ENCODE measurements at places on chromosomes 11 and 22.

- no peaks in the 10 kb centered on the region for H3K36me3 ChIP-seq
- DNase-seq, result no peak
- no peaks in the 10 kb centered on the region for H3K27me3 ChIP-seq
- H3K4me1 ChIP-seq, result no peaks in the 10 kb centered on the region
- no peak overlapping the region for H3K27ac ChIP-seq
Observed at GRCh38 chr11:44916801-44917385, 33.8 kb downstream of the TP53I11 start.

- no peaks in the 10 kb centered on the region for H3K4me1 ChIP-seq
- no peak for DNase-seq
- no peak overlapping the region for H3K27ac ChIP-seq
- H3K36me3 ChIP-seq, result no peaks in the 10 kb centered on the region
- H3K4me3 ChIP-seq, result no peak overlapping the region
Observed at GRCh38 chr11:134471087-134471715, 59.2 kb upstream of the B3GAT1 start.

DNA sequence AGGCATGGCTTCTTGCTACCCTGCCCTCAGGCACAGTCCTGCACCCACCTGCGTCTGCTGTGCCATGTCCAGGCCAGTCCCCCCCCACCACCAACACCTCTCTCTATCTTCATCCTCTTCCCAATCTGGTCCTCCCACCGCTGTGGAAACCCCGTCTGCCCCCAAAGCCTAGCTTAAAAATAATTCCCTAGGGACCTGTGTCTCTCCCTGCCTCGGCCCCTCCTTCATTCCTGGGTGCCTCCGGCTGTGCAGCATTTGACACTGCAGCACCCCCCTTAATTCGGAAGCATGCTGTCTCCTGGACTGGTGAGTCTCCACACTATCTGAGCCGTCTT, 2.5 kb upstream of the ASCL2 start:
- DNase-seq, result no peak
- H3K4me3 ChIP-seq, result no peak overlapping the region
- H3K27ac ChIP-seq, result no peak overlapping the region
- peaks cover 36% of the 10 kb centered on the region for H3K27me3 ChIP-seq

DNA sequence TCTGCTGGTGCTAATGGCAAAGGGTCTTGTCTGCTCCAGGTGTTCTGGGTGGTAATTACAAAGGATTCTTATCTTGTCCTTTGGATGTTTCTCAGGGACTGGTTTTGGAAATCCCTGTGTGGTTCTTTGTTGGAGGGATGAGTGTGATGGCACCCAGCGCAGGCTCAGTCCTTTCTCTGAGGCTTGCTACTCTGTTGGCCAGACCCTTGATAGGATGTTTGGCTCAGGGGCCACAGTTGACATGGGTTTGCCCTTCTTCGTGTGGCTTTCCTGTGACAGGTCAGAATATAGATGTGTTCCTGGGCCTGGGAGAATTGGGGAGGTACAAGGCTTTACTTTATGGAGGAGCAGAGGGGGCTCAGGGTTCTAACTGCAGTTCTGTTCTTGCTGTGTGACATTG, 4.0 kb downstream of the ARHGEF17 start:
- H3K4me1 ChIP-seq, result peaks cover 18% of the 10 kb centered on the region
- H3K4me3 ChIP-seq, result no peak overlapping the region
- H3K27me3 ChIP-seq, result peaks cover 21% of the 10 kb centered on the region
- no peak for DNase-seq
- H3K27ac ChIP-seq, result no peak overlapping the region
- H3K36me3 ChIP-seq, result no peaks in the 10 kb centered on the region

DNA sequence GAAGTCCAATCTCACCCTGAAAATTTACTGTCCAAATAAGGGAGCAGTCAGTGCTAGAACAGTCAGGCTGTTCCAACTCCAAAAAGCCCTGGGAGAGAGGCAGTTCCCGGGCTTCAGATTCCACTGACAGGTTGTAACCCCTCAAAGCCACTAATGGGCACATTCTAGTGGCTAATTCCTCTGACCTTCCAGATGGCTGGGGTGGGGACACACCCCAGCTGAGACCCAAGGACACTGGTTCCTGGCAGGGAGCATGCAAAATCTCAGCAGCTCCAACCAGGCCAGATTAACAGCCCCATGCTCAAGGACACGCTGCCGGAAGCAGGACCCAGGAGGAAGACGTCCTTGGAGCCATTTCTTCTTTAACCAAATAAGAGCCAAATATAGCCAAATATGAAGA, 92.7 kb downstream of the RPL27A start:
- DNase-seq, result no peak
- H3K27me3 ChIP-seq, result peaks cover 1% of the 10 kb centered on the region
- no peaks in the 10 kb centered on the region for H3K36me3 ChIP-seq
- H3K4me1 ChIP-seq, result peaks cover 2% of the 10 kb centered on the region
- no peak overlapping the region for H3K27ac ChIP-seq

DNA sequence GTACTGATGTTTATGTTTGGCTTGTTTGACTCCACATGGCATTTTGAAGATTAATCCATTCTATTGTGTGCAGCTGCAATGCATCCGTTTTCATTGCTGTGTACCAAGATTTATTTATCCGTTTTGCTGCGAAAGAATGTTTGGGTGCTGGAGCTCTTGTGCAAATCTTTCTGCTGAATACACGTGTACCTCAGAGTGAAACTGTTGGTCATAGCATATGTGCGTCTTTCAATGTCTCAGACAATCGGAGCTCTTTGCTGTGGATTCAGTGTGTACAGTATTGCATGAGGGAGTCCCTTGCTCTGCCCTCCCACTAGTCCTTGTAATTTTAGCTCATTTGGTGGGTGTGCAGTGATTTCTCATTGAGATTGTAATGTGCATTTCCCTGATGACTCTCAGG, 545.4 kb downstream of the TBC1D22A start:
- no peaks in the 10 kb centered on the region for H3K36me3 ChIP-seq
- peaks cover 3% of the 10 kb centered on the region for H3K27me3 ChIP-seq
- H3K4me1 ChIP-seq, result no peaks in the 10 kb centered on the region
- DNase-seq, result no peak
- H3K4me3 ChIP-seq, result no peak overlapping the region

DNA sequence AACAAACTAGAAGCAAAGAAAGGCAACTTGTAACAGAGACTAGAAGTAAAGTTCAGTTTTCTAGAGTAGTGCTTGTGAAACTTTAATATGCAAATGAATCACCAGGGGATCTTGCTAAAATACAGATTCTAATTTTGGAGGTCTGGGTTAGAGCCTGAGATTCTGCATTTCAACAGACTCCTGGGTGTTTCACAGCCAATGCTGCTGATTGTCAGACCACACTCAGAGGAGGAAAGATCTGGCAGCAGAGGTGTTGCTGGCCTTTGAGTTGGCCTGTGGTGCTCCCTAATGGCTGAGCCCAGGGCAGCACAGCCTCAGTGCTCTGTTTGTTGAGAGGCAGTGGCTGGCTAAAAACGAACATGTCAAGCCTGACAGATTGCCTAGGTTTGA, 5.4 kb downstream of the CRY2 start:
- peaks cover 3% of the 10 kb centered on the region for H3K36me3 ChIP-seq
- H3K27ac ChIP-seq, result no peak overlapping the region
- H3K27me3 ChIP-seq, result no peaks in the 10 kb centered on the region
- H3K4me3 ChIP-seq, result no peak overlapping the region
- H3K4me1 ChIP-seq, result peaks cover 23% of the 10 kb centered on the region
- no peak for DNase-seq

DNA sequence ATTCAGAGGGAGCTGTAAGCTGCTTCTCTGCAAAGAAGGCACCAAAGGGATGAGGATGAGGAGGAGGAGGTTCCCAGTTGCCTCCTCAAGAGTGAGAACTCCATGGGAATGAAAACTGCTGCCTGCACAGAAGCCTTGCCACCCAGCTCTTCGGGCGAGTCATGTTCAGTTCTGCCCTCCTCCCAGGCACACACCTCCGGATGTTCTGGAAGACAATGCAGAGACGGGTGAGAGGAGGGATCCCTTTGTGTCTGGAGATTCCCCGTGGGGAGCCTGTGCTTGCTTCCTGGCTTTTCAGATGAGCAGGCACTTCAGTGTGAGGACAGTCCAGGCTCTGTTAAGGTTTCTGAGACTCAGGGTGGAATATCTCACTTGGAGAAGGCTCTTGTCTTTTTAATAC, 295.6 kb downstream of the DDX10 start:
- H3K27ac ChIP-seq, result no peak overlapping the region
- no peak for DNase-seq
- peaks cover 35% of the 10 kb centered on the region for H3K4me1 ChIP-seq
- peaks cover 2% of the 10 kb centered on the region for H3K27me3 ChIP-seq

DNA sequence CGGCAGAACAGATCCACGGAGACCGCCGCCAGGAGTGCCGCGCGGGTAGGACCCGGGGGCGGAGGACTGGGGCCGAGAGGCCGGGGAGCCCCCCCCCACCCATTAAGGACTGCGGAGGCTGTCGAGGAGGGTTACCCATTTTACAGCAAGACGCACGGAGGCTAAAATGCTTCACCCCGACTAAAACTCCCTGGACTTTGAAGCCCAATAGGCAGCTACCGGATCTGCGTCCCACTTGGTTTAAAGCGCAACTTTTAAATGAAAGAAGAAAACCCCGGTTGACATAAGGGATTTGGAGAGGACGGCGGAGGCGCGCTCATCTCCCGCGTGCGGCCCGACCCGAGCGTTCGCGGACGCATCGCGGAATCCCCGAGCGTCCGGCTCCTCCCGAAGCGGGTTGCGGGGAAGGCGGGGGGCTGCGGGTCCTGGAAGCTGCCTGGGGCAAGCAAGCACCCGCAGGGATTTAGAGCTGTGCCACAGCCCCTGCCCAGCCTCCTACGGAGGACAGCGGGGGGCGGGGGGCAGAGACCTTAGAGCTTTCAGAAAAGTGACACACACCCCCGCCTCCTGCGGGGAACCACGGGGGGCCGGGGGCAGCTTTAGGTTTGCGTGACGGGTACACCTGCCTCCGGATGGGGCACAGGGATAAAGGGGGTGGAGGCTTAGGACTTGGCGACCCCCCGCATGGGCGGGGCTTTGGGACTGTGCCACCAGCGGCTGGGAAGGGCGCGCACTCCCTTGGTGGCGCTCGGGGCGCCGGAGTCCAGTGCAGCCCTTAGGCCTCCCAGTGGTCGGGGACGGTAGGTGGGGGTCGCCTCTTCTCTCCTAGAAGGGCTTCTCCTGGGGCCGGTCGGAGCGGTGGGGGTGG, 760 bp upstream of the CELSR1 start:
- H3K4me1 ChIP-seq, result no peaks in the 10 kb centered on the region
- peaks cover 35% of the 10 kb centered on the region for H3K27me3 ChIP-seq
- no peak overlapping the region for H3K27ac ChIP-seq
- DNase-seq, result no peak

- no peak for DNase-seq
- H3K27me3 ChIP-seq, result peaks cover 5% of the 10 kb centered on the region
- H3K36me3 ChIP-seq, result no peaks in the 10 kb centered on the region
- H3K27ac ChIP-seq, result no peak overlapping the region
- no peaks in the 10 kb centered on the region for H3K4me1 ChIP-seq
- no peak overlapping the region for H3K4me3 ChIP-seq
Observed at GRCh38 chr11:116432301-116432700, 340.5 kb downstream of the BUD13 start.

DNA sequence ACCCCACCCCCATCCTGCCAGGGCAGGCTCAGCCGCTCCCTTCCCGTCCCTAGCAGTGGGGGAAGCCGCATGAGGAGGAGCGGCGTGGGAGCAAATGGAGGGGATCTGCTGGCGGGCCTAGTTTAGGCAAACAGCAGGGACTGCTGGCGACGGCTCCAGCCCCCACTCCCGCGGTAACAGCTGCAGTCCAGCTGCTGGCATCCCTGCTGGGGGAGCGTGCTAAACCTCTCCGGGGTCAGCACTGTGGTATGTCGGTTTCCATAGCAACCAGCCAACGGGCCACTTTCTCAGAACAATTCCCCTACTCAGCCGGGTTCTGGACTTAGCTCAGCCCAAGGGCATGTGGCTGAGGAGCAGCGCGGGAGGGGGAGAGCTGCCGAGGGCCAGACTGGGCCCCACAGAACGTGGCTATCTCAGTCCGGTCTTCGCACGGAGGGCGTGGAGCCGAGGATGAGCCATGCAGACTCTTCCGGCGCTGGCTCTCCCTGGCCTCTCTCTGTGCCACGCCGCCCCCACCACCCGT, 98.8 kb downstream of the PKNOX2 start:
- no peak overlapping the region for H3K27ac ChIP-seq
- H3K4me1 ChIP-seq, result no peaks in the 10 kb centered on the region
- no peak for DNase-seq
- H3K36me3 ChIP-seq, result no peaks in the 10 kb centered on the region
- H3K27me3 ChIP-seq, result peaks cover 20% of the 10 kb centered on the region

DNA sequence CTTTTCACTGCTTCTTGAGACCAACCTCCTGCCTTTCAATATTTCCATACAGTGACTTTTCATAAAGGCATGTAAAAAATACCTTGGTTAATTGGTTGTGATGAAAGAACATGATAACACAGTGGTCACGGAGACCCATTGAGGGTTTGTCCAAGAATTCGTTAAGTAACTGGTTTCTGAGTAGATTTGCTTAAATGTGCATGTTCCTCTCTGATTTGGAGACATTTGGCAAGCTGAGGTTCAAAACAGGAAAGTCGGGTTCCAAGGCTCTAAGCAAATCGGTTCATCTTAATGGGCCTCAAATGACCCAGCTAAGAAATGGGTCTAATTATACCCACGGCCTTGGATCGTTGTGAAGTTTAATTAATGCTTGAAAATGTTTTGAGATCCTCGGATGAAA, 36.9 kb upstream of the CCND1 start:
- no peak overlapping the region for H3K27ac ChIP-seq
- H3K27me3 ChIP-seq, result peaks cover 13% of the 10 kb centered on the region
- no peak overlapping the region for H3K4me3 ChIP-seq
- no peaks in the 10 kb centered on the region for H3K4me1 ChIP-seq

GRCh38 chr11:13486926-13487660, 8.7 kb downstream of the PTH start:
- H3K36me3 ChIP-seq, result no peaks in the 10 kb centered on the region
- no peak overlapping the region for H3K27ac ChIP-seq
- H3K4me3 ChIP-seq, result peak overlapping the region; percentile 49
- peaks cover 6% of the 10 kb centered on the region for H3K4me1 ChIP-seq
- peak; percentile 57 for DNase-seq
- H3K27me3 ChIP-seq, result peaks cover 12% of the 10 kb centered on the region

DNA sequence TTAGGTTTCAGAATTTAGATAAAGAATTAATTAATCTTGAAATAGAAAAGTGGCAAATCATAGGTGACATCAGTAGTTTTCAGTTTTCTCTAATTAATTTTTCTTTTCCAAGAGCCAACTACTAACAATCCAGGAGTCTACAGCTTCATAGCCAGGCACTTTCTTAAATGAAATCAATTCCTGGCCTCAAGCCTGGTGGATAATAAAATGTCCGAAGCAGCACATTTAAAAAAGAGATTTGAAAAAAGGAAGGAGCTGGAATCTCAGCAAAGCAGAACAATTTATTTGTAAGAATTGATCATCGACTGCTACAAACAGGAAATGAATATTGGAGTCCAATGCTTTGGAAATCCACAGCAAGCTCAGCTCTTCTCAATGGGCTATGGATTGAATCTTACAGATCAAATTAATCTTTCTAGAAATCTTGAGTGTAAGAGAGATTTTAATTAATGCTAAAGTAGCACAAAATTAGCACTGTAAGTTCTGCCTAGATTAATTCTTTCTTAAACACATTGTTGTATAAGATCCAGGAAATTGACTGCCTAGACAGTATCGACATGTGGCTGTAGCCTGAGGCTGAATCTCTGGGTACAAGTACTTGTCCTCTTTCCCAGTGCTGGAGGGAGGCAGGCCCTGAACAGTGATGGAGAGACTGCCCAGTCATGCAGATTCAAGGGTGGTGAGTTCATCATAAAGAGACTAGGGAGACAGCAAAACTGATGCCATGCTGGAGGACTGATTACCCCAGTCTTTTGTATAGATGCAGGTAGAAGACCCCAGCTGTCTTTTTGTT, 167.8 kb upstream of the POU2AF2 start:
- H3K27me3 ChIP-seq, result no peaks in the 10 kb centered on the region
- no peak overlapping the region for H3K4me3 ChIP-seq
- H3K4me1 ChIP-seq, result no peaks in the 10 kb centered on the region
- no peak for DNase-seq
- H3K36me3 ChIP-seq, result no peaks in the 10 kb centered on the region

All from activated CD4-positive, alpha-beta T cell treated with anti-CD3 and anti-CD28 coated beads, Interleukin-2, amount 10 ng/mL, durations not matched to agents 7 days and 5 days (primary cell).